ENCODE measurements at places on chromosomes 11 and 22.

DNA sequence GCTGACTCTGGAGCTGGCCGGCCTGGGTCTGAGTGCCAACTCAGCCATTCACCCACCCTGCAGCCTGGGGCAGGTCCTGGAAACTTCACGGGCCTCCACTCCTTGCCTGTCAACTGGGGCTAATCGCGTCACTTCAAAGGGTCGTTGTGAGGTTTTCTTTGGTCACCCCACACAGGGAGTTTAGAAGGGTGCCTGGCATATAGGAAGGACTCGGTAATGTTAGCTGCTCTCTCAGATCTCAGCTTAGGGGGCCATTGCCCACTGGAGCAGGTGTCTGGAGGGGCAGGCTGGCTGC is 7.3 kb downstream of the INCENP start:
- no peak for DNase-seq

DNA sequence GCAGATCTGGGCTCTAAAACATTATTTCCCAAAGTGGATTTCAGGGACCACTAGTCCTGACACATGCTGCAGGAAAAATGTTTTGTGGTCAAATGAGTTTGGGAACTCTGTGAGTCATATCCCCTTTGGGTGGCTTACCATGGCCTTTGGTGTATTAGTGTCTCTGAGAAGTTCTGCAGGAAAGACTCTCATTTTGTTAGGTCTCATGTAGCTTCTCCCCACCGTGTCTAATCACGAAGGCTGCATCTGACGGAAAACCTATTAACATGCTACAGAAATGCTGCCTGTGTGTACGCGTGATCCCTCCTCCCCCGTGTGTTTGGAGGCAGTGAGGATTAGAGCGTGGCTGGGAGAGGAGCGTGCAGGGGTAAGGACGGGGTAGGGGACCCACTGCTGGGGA is 191.7 kb downstream of the ST3GAL4 start:
- peak; percentile 86 for DNase-seq

GRCh38 chr11:8317159-8317558 is 53.5 kb upstream of the LMO1 start:
- DNase-seq, result peak; percentile 10

- no peak for DNase-seq
Measured at GRCh38 chr11:72394416-72394815, 39.9 kb downstream of the CLPB start.

DNA sequence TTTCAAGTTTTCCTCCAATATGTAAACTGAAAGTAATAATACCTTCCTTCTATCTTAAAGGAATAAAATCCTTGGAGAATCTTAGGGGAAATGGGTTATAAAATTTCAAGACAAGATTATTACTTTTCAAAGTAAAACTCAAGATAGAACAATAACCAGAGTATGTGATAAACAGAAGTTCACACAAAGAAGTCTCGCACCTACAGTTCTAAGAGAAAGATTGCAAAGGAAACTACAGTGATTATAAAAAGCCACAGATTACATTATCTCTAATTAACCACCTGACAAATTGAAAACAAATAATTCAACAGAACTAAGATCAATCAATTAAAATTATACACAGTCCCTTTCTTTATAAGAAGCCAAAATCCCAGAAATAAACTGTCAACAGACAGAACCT is 34.0 kb downstream of the AMBRA1 start:
- DNase-seq, result no peak

GRCh38 chr11:46235777-46236688 is 41.4 kb upstream of the CREB3L1 start:
- DNase-seq, result peak; percentile 30

DNA sequence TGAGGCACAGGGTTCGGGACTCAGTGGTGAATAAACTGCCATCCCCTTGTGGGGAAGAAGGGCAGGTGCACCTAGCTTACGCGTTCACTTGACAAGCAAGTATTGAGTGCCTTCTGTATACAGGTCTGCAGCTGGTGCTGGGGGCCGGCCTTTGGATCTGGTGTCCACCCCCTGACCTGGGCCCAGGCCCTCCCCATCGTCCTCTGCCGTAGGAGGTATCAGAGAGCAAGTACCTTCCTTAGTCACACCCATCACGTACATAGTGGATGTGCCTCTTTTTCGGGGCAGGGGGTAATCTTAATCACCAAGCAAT is 53.3 kb downstream of the SMIM38 start:
- no peak for DNase-seq

- DNase-seq, result no peak
Measured at GRCh38 chr11:64485074-64485473, 105.9 kb upstream of the SLC22A12 start.

- no peak for DNase-seq
Measured at GRCh38 chr11:69400140-69400539, 81.3 kb upstream of the LINC01488 start.

- DNase-seq, result peak; percentile 76
Measured at GRCh38 chr22:38718414-38718813, 12.7 kb downstream of the GTPBP1 start.

GRCh38 chr11:11427140-11427539 is 74.1 kb upstream of the CSNK2A3 start:
- no peak for DNase-seq

DNA sequence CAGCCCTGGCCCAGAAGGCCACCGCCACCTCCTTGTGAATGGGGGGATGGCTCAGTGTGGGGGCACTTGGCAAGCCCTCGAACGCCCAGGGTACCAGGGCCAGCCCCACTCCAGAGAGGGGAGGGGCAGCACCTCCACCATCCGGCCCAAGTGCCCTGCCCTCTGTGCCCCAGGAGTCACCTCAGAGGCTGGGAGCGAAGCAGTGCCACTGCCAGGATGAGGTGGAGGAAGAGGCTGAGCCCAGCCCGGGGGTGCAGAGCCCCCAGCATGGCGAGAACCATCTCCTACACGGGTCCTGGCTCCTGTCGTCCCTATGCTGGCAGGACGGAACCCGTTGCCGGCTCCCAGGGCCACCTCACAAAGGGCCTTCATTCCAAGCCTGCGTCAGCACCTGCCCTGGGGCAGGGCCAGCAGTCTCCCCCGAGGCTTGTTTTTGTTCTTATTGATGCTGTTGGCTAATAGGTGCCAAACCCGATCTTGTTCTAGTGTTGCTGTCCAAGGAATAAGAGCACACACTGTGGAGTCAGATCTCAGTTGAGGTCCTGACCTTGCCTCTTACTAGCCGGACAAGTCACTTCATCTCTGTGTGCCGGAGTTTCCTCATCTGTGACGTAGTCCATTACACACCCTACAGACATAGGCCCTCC is at the start of gene FREY1:
FREY1 (minus strand) TSS at position 307 of the 647 bp plus-strand sequence; CDS start at position 281, 26 bp downstream.
- no peak for DNase-seq

DNA sequence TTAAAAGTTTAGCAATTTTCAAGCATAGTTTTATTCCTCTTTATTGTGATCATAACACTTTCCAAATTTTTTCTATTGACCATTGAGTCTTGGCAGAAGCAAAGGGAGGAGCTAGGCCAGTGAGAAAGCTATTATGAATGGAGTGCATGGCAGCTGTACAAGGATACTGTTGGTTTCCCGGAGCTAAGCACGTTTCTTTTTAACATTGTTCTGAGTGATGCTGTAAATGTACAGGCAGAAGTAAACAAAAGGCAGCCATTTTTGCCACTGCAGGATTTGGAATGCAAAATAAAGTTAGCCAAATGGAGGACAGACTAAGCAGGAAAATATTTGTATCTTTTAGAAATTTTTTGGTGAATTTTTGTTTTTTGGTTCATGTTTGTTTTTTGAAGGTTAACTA is 16.2 kb downstream of the CBL start:
- peak; percentile 33 for DNase-seq

DNA sequence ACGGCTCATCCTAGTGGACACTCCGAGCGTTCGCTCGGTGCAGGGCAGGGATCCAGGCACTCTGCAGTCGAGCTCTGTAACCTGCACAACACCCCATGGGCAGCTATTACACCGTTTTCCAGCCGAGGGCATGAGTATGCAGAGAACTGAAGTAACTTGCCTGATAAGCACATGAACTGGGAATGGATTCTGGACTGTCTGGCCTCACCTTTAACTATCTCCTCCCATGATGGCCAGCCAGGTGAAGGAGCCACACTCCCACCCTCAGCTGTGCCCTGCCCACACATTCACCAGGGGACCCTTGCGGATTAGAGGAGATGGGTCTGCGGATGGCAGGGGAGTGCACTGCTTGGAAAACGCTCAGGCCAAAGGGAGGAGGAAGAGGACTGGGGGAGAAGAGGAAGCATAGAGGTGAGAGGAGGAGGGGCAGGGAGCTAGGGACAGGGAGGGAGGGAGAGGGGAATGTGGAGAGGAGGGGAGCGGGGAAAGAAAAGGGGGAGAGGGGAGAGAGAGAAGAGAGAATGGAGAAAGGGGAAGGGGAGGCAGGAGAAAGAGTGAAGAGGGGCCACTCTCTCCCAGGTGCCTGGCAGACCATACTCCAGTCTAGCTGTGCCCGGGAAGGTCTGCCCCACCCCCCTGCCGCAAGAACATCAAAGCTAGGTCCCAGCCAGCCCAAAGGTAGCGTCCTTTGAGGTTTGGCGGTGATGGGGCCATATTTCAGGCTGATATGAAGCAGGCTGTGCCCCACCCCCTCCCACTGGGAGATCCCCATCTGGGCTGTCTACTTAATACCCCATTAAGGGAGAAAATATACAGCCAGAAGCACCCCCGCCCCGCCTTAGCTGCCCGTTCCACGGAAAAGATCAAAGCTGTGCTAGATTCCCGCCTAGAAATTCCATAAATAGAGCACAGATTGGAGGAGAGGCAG is 33.2 kb upstream of the TCF20 start:
- no peak for DNase-seq

DNA sequence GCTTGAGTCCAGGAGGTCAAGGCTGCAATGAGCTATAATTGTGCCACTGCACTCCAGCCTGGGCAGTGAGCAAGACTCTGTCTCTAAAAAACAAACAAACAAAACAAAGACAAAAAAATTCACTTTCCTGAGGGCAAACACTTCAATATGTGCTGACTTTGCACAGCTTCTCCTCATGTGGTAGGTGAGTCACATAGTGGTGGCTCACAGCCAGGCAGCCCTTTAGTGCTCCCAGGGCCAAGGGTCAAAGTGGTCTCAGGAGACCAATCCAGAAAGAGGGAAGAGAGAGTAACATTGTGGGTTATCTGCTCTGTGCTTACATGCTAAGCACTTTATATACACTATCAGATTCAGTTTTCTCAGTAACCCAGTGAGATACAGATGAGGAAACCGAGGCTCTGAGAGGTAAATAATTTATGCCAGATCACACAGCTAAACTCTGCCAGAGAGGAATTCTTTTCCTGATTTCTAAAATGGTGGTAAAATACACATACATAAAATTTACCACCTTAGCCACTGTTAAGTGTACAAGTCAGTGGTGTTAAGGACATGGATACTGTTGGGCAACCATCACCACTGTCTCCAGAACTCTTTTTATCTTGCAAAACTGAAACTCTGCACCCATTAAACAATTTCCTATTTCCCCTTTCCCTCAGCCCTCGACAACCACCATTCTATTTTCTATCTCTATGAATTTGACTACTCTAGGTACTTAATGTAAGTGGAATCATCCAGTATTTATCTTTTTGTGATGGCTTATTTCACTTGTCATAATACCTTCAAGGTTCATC is 231.7 kb upstream of the NARS2 start:
- no peak for DNase-seq

Data from HCEC 1CT (cell line).